M059J (cell line): ENCODE measurements at places on chromosomes 11 and 22.
A peak's percentile ranks its signal among the peaks of the same experiment; 100 is the strongest.

DNA sequence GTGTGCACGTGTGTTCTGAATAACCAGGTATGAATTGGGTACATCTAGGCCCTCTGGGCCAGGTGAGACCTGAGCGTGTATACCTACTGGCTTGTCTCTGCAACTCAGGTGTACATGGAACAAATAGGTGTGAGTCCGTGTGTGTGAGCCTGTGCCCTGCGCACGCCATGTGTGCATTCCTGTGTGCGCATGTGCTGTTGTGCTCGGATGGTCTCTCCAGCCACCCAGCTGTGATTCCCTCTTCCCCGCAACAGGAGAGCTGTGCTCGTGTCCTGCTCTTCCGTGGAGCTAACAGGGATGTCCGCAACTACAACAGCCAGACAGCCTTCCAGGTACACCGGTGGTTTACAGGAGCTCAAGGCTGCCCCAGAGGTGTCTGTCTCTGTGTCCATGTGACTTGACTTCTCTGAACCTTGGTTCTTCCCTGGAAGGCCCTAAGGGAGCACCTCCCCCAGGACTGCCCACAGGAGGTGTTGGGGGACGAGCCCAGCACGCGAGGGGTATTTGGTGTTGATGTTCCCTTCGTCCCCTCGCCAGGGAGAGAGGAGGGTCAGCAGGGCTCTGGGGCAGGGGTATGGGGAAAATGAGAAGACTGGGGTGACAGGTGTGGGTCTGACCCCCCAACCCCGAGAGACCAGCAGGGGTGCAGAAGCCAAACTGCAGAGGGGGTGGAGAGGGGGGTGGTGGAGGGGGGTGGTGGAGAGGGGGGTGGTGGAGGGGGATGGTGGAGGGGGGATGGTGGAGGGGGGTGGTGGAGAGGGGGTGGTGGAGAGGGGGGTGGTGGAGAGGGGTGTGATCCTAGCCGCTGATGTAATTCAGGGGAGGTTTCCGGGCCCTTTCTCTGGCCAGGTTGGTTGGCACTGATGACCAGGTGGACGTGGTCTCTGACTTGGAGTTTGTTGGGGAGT lies 10.7 kb downstream of the SHANK3 start:
- DNase-seq: no peak

DNA sequence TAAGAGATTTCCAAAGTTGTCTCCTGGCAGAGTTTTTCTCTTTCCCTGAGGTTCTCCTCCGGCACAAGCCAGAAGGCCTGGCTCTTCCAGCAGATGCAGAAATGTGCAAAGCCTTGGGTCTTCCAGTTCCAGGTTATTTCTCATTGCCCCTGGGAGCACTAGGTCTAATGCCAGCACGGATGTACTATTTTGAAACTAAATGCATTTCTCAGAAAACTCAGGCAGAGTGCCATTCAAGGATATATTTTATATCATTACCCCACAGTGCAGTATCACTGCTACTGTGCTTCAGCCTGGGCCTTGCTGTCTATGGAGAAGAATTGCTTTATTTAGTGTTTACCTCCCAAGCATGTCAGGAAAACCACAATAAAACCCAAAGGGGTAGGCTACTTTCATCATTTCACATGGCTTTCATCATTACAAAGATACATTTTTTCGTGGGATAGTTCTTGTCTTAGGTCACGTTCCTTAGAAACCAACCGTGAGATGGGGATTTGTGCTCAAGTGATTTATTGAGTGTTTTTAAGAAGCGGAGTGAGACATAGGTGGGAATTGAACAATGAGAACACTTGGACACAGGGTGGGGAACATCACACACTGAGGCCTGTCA lies 22.4 kb upstream of the FZD4 start:
- DNase-seq: no peak

DNA sequence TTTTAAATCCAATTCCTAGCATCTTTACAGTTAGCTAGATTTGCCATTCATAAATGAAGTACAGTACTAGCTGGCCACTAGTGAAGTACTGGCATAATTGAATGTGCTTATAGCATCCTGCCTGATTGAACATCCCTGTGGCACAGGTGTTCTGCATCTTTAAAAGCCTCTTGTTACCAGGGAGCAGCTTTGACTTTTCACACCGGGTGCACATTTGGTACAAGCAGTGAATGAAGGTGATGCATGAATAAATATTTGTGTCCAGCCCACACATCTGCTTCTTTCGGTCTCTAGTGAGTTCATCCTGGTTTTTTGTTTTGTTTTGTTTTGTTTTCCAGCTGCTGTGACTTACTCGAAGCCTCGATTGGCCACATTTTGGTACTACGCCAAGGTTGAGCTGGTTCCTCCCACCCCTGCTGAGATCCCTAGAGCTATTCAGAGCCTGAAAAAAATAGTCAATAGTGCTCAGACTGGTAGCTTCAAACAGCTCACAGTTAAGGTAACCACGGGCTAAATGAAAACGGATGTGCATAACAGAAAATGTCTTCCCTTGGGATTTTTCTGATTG lies 5.3 kb downstream of the ATP5MG start:
- DNase-seq: peak; percentile 19

DNA sequence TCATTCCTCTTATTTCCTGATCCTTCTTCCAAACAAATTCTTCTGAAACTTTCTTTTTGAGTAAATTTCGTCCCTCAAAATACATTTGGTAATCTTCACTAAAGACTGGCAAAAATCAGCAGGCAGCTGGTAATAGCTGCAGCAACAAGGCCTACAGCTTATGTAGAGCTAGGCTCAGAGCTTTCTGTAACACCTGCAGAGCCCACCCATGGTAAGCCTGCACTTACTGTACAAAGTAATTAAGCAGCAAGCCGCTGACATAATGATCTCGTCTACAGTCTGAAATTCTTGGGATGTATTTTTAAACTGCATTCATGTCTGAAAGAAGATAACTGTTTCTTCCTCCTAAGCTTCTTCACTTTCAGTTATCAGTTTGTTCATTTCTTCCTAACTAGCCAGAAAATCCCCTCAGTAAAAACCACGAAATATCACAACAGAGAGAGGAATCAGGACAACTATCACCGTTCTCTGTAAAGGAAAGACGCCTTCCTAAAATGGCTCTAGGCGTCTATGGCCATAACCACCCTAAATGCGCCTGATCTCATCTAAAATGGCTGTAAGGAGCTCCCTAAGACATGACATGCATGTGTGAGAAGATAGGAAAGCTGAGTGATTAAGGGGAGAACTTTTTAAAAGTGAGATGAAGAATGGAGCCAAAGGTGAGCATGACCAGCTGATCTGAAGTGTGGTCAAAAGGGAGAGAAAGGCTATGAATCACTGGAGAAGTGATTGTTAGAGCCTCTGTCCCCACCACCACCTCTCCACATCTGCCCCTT lies 56.2 kb downstream of the DENND5A start:
- peak; percentile 45 for DNase-seq

DNA sequence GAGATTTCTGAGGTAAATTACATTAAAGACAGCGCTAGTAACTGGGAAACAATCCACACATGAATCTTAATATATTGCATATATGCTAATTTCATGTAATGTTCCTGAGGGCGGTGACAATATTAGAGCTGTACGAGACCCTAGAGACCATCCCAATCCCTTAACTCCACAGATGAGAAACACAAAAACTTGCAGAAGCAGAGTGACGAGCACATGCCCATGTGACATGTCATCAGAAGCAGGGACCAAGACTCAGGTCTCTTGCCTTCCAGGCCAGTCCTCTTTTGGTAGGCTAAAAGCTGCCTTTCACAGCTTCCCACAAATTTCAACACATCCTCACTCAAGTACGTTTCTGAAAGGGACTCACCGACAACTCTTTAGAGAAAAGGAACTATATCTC lies 11.8 kb downstream of the MAPK1 start:
- DNase-seq: no peak

GRCh38 chr11:132648851-132649250 lies 883.5 kb downstream of the OPCML start:
- peak; percentile 46 for DNase-seq

DNA sequence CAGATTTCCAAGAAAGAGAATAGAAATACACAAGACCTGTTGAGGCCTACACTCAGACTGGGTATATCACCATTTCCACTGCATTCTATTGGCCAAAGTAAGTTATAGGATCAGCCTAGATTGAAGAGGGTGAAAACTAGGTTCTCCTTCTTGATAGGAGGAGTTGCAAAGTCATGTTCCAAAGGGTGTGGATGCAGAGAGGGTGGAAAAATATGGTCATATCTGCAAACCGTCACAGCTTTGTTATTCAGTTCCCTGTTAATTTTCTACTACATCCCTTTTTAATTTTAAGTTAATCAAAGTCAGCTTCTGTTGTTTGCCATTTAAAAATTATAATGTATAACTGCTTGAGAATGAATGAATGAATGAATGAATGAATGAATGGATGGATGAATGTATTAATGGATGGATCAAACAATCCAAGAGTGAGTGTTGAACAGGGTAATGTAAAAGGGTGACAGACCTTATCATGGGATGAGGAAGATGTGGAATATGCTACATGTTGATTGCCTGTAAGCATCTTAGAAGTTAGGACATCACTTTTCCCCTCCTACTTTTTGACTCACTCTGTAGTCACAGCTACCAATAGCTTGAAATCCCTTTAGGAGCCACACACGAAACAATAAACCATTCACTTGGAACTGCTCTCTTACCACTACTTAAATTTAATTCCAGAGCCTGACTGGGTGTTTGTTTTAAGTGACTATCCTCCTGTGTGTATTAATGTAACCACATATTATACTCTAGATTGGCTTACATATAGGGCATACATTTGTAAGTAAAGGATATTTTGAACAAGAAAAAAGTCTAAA lies 121.5 kb downstream of the CCDC34 start:
- DNase-seq: peak; percentile 86

DNA sequence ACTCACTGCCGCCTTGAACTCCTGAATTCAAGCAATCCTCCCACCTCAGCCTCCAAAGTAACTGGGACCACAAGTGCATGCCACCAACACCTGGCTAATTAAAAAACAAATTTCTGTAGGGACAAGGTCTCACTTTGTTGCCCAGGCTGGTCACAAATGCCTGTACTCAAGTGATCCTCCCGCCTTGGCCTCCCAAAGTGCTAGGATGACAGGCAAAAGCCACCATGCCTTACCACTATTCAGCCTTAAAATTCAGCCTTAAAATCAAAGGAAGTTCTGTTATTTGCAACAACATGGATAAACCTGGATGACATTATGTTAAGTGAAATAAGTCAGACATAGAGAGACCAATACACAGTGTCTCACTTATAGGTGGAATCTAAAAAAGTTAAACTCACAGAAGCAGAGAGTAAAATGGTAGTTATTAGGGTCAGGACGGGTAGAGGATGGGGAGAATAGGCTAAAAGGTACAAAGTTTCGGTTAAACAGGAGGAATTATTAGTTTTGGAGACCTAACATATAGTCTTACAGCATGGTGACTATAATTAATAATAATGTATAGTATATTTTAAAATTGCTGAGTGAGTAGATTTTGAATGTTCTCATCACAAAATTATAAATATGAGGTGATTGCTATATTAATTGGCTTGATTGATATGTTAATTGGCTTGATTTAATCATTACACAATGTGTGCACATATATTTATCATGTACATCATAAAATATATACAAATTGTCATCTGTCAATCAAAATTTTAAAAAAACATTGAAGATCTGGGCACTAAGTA lies 6.2 kb upstream of the ZNF280A start:
- DNase-seq: no peak
